ENCODE measurements at places on chromosomes 3 and 15.
A peak's percentile ranks its signal among the peaks of the same experiment; 100 is the strongest.

- peak; percentile 2 for DNase-seq
Observed at GRCh38 chr3:180680097-180680430, 775 bp upstream of the CCDC39 start.

DNA sequence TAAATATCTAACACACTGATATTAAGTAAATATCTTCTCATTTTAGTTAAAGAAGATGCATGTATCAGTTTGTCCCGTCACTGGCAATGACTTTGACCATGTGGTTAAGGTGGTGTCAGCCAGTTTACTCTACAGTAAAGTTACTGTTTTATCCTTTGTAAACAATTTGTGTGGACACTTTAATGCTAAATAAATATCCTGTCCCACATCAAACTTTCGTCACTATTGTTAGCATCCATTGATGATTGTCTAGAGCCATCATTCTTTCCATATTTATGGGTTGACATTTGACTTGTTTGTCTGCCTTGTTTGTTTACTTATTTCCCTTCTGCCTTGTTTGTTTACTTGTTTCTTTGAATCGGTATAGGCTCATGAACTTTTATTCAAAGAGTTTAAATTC is 11.0 kb upstream of the GPD1L start:
- no peak for DNase-seq

- DNase-seq, result no peak
Observed at GRCh38 chr3:57350271-57350670, 57.8 kb upstream of the ASB14 start.

- no peak for DNase-seq
Observed at GRCh38 chr3:164222197-164222596, 856.1 kb downstream of the SI start.

- no peak for DNase-seq
Observed at GRCh38 chr3:129005526-129006303, 4.6 kb downstream of the EFCC1 start.

GRCh38 chr3:28077572-28077971 is 163.8 kb upstream of the CMC1 start:
- no peak for DNase-seq

- DNase-seq, result no peak
Observed at GRCh38 chr3:184524981-184525336, 36.6 kb upstream of the EPHB3 start.

- DNase-seq, result no peak
Observed at GRCh38 chr3:16181361-16181760, 6.9 kb downstream of the GALNT15 start.

DNA sequence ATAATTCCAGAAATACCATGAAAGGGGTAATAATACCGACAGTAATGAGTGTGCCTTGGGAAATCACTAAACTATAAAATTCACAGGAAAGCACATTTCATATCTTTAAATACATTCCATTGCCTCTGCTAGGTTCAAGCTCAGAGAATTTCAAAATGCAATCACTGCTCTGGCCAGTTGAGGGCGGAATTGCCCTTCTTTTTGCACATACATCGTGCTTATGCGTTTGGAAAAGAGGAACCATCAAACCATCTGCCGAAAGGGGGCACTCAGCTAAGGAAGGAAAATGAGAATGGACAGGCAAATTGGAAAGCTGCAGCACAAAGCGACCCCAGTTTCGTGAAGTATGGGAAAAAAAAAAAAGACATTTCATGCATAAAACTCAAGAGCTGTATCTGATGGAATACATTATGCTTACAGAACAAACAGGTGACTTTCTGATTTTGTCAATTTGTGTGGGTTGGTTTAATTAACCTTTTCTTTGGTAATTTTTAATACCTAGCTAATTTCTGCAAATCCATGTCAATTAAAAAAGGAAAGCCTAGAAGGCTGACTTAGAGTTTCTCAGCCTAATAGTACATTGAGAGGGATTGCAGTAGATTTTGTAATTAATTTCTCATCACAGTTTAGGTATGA is 61.4 kb downstream of the TUSC7 start:
- peak; percentile 65 for DNase-seq

GRCh38 chr3:172286548-172287148 is 161.6 kb downstream of the GHSR start:
- no peak for DNase-seq

- no peak for DNase-seq
Observed at GRCh38 chr3:49454458-49454857, 15.6 kb upstream of the DAG1 start.

Data from smooth muscle cell of the brain vasculature (primary cell).